ENCODE measurements at places on chromosomes 7 and 10. TPM values are rescaled to one million over a fixed set of nuclear protein-coding genes. Genes with fewer than 3 reads are reported as not detected.

Gene TMEM139
- not detected for total RNA-seq

GRCh38 chr7:47027695-47028240 lies 554.1 kb downstream of the TNS3 start:
- DNase-seq = no peak

Gene NUPR2
- not detected for total RNA-seq

Gene HPSE2
- 0.51 TPM for total RNA-seq

- no peak for DNase-seq
Observed at GRCh38 chr7:137082391-137082790, 213.9 kb downstream of the CHRM2 start.

Gene PRPS1L1
- total RNA-seq = not detected

DNA sequence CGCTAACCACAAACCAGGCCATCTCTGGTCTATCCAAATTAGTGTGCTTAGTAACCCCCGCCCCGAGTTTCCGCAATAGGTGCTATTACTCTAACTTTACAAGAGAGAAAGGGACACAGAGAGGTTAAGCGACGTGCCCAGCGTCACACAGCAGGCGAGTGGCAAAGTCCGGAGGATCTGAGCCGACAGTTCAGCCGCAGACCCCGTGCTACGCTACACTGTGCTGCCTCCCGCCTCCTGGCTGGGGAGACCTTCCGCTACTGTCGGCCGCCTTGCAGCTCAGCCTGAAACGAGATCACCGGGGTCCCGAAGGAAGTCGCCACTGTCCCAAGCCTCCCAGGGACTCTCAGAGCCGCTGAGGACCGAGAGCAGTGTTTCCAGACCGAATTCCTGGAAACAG lies 799 bp downstream of the INTS1 start:
- DNase-seq = no peak

Data from fibroblast of lung (primary cell).